ENCODE measurements at places on chromosomes 12 and 14. TPM values are rescaled to one million over a fixed set of nuclear protein-coding genes. Genes with fewer than 3 reads are reported as not detected.

Gene TMEM229B
- total RNA-seq = 6.5 TPM

DNA sequence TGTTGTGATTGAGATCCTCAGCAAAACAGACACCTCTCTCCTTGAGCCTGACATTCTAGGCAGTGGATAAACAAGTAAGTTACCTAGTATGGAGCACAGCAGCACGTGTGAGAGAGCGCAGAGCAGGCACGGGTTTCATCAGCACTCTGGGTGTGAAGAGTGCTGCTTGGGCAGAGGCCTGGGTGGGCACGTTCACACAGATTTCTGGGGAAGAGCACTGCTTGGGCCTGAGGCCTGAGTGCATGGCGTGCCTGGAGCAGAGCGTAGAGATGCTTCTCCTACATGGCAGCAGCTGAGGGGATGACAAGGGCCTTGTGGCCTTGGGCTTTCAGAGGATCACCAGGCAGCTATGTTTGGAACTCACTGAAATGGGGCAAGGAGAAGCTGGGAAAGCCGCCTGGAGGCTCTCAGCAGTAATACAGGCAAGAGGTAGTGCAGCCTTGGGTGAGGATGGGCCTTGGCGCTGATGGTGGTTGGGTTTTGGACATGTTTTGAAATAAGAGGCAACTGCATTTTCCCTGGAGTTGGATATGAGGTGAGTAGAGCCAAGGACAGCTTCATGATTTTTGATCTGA is 17.6 kb downstream of the CKB start:
- peak; percentile 7 for DNase-seq

DNA sequence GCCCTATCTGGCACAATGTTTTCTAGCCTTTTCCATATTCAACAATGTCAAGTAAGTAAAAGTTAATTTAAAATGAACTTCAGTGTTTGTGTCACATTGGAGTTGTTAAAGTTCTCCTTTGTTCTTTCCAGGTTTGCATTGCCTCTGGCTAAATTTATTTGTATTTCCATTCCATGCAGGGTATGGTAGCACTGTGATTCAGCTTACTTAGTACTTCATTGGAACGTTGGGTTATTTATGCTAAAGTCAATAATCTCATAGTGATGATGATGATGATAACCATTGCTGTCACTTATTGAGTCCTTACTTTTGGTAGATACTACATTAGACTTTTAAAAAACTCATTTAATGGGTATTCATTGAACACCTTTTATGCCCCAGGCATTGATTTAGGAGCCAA is 286.9 kb downstream of the RAD51B start:
- DNase-seq = no peak

- no peak for DNase-seq
These were observed 344.0 kb upstream of the PRICKLE1 start for GRCh38 chr12:42933461-42934081.

DNA sequence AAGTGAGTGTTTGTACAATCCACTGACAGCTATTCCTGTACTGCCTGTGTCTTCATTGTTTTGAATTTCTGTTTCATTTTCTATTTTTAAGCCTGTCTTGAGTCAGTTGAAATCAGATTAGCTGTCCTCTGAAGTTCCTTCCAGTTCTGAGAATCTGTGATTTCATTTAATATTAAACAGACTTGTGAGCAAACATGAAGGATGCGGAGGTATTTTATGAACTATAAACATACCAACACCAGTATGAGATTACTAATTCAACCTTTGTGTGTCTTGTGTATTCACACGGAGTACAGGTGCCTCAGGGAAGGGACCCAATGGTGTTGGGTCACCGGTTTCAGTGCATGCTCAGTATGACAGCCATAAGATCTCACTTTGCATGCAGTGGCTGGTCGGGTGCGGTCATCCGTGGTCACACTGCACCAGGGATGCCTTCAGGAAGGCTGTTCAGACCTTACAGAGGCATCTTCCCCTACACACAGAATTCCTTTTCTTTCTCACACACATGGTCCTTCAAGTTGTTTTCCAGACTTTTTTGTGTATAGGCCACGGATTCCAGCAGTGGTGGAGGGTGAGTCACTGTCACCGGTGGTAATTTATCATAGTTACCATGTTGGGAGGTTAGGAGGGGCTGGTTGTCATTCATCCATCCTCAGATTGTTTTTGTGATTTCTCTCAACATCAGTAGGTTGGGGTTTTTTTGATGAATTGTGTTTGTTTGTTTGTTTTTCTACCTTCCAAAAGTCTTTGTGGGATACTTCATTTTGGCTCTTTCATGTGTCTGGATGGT is 103.0 kb upstream of the SFSWAP start:
- no peak for DNase-seq

DNA sequence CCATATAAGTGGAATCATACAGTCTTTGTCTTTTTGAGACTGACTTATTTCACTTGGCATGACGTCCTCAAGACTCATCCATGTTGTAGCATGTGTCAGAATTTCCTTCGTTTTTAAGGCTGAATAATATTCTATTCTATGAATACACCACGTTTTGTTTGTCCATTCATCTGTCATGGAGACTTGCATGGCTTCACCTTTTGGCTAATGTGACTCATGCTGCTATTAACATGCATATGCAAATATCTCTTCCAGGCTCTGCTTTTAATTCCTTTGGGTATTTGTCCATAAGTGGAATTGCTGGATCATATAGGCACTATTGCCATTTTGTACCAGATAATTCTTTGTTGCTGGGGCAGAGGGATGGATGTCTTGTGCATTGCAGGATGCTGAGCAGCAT is 19.6 kb upstream of the WSCD2 start:
- DNase-seq = no peak

Gene KRT75
- total RNA-seq = not detected

GRCh38 chr14:90409209-90409730 is 12.4 kb downstream of the CALM1 start:
- DNase-seq = peak; percentile 77

- no peak for DNase-seq
These were observed 417.0 kb upstream of the SOX5 start for GRCh38 chr12:24366514-24366913.

Gene MGP
- 1,159 TPM for total RNA-seq

- no peak for DNase-seq
These were observed 390.1 kb downstream of the DPF3 start for GRCh38 chr14:72503696-72504368.

- no peak for DNase-seq
These were observed 1.7 kb downstream of the ABCD2 start for GRCh38 chr12:39617887-39618286.

GRCh38 chr12:90064852-90065801 is 356.5 kb upstream of the ATP2B1 start:
- DNase-seq = no peak

Gene RAB5B
- total RNA-seq = 114 TPM

- DNase-seq = peak; percentile 41
These were observed 297.1 kb downstream of the KSR2 start for GRCh38 chr12:117671734-117672133.

- no peak for DNase-seq
These were observed 2.8 kb upstream of the PYROXD1 start for GRCh38 chr12:21434699-21435098.

Gene TAS2R8
- 0.26 TPM for total RNA-seq

Gene BTBD7
- total RNA-seq = 25.1 TPM

- no peak for DNase-seq
These were observed 59.3 kb upstream of the TMPO start for GRCh38 chr12:98456041-98456440.

- no peak for DNase-seq
These were observed 14.6 kb downstream of the CAPS2 start for GRCh38 chr12:75315518-75315917.

GRCh38 chr14:24701062-24701461 is 67.1 kb upstream of the GZMB start:
- DNase-seq = no peak

Gene MSRB3
- 151 TPM for total RNA-seq

- no peak for DNase-seq
These were observed 68.1 kb downstream of the CIT start for GRCh38 chr12:119809023-119809422.

Gene SERPINA9
- not detected for total RNA-seq

Gene NPAS3
- 2.4 TPM for total RNA-seq

Gene LRCOL1
- total RNA-seq = not detected

- DNase-seq = no peak
These were observed 1691.7 kb upstream of the FLRT2 start for GRCh38 chr14:83838226-83838625.

Gene DHH
- total RNA-seq = 1.0 TPM

DNA sequence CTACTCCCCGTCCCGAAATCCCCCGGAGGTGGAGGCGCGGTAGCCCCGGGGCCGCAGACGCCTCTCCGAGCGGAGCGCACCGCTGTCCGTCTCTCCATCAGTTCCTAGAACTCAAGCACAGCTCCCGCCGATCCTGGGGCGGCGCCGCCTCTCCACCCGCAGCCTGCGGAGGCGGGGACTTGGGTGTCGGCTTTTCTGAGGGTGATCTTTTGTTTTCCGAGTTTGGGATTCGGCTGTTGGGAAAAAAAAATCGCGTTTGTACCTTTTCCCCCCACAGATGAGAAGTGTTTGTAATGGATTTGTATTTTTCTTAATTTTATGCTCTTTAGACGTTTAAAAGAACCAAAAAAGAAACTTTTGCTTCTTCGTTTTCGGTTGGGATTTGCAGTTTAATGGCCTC is 26.6 kb downstream of the LRCOL1 start:
- DNase-seq = no peak

DNA sequence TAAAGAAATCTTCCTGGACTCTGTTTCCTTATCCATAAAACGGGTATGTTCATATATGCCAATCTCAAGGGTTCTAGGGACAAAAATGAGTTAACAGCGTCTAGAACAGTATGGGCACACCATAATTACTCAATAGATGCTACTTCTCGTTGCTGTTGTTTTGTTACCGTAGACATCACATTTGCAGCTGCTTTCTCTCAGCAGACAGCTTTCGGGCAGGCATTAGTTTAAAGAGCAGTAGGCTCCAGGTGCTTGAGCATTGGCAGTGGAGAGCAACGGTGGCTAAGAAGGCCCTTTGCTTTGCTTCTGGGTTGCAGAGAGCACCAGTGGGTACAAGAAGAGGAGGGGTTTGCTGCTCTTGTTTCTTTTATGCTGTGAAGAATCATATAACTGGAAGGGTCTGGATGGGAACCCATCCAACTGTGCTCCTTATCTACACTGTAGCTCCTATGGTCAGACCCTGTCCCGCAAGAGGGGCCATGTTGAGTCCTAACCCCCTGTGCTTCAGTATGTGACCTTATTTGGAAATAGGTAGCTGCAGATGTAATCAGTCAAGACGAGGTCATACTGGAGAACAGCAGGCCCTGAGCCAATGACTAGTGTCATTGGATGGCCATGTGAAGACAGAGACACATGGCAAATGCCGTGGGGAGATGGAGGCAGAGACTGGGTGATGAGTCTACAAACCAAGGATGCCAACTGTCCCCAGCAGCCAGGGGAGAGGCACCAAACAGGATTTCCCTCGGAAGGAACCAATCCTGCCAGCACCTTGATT is 120.0 kb downstream of the RBM19 start:
- DNase-seq = no peak

- DNase-seq = no peak
These were observed 21.9 kb downstream of the TDP1 start for GRCh38 chr14:89977668-89978067.

Gene MARCHF9
- total RNA-seq = 11.7 TPM
